ENCODE measurements at places on chromosomes 4 and X. TPM values are rescaled to one million over a fixed set of nuclear protein-coding genes. Genes with fewer than 3 reads are reported as not detected.
A peak's percentile ranks its signal among the peaks of the same experiment; 100 is the strongest.

DNA sequence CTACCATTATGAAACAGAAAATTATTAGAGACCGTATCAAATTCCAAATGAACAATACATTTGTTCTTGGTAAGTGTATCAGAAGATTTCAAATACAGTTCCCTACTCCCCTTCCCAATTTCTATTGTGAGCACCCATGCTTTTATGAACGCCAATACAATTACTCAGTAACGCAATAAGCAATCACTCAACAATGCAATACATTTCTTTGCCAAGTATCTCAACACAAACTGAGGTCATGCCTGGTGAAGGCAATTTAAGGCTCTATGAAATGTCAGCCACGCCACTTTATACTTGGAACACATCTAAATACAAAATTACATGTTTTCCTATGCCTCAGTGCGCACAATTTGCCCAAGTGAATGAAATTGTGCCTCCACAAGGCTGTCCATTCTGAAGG is 712 bp downstream of the PNPLA4 start:
- peak overlapping the region; percentile 56 for H3K27ac ChIP-seq
- peaks cover 13% of the 10 kb centered on the region for H3K4me1 ChIP-seq
- H3K4me3 ChIP-seq, result peak overlapping the region; percentile 83
- H3K27me3 ChIP-seq, result no peaks in the 10 kb centered on the region
- no peaks in the 10 kb centered on the region for H3K36me3 ChIP-seq

Gene MAP7D2
- 0.15 TPM for total RNA-seq

DNA sequence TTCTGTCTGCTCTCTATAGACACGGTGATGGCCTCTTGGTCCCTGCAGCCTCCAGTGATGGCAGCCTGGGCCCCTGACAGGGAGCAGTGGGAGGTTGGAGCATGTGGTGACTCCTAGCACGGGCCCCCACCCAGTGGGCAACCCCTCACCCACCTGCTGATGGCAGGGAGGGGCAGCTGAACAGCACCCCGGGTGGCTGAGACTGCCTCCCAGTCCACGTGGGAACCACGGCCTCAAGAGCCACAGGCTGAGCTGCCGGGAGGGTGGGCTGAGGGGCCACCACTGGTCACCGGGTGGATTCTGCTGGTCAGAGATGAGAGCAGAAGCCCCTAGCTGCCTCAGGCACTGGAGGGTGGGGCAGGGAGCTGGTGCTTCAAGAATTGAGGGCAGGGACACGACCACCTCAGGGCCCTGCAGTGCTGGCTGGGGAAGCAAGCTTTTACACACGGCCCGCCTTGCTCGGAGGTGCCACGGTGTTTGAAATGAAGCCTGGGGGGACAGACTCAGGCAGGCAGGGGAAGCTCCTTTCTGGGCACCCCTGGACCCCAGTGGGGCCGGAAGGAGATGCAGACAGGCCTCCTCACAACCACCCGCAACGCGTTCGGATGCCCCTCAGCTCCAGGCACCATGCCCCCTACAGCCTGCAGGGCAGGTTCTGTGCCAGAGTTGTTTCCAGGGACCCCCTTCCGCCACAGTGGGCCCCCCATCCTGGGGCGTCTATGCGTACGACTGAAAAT is 6.3 kb upstream of the HAUS3 start:
- H3K36me3 ChIP-seq, result no peaks in the 10 kb centered on the region
- no peak for DNase-seq
- no peak overlapping the region for H3K4me3 ChIP-seq
- peaks cover 9% of the 10 kb centered on the region for H3K4me1 ChIP-seq

DNA sequence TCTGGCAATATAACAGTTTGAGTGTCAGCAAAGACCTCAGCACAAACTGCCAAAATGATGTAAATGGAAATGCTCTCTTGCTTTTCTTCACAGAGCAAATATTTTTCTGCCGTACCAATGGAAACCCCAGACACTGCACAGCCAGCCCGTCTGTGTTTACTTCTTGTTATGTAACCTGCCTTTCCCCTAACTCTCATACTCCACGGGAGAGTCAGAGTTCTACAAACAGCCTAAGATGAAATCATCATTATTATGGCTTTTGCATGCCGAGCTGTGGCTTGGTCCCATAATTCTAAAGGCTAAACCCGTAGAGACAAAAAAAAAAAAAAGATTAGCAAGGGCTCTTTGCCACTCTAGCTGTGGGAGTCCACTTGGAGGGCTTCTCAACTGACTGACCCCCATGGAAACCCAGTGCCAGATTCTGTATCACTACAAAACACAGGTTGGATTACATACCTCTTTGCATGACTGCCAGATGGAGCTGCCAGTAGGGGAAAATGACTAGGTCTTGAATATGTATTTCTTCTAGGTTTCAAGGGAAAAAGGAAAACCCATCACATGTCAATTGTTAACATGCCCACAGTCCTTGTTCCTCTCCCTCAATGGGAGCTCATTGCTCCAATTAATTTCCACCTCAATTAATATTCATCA is 197.2 kb upstream of the CNKSR2 start:
- no peak for DNase-seq
- no peaks in the 10 kb centered on the region for H3K27me3 ChIP-seq
- no peaks in the 10 kb centered on the region for H3K4me1 ChIP-seq

DNA sequence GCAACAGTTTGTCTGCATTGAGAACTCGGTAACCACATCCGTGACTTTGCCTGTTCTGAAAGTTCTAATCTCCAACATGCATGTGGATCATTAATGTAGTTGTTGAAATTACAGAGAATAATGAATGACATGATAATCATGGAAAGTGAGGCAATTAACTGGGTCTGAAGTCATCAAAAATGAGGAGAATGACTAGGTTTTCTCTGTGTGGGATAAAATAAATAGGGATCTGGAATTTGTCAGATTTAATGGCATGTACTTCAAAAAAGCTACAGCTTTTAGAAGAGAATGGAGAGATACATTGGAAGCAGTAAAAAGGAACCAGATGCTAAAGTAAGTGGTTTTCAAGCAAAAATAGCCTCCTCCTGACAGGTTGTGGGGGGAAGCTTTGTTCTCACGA is 59.3 kb downstream of the AFM start:
- no peak overlapping the region for H3K27ac ChIP-seq
- H3K36me3 ChIP-seq, result no peaks in the 10 kb centered on the region
- H3K4me3 ChIP-seq, result no peak overlapping the region
- H3K27me3 ChIP-seq, result peaks cover 9% of the 10 kb centered on the region

DNA sequence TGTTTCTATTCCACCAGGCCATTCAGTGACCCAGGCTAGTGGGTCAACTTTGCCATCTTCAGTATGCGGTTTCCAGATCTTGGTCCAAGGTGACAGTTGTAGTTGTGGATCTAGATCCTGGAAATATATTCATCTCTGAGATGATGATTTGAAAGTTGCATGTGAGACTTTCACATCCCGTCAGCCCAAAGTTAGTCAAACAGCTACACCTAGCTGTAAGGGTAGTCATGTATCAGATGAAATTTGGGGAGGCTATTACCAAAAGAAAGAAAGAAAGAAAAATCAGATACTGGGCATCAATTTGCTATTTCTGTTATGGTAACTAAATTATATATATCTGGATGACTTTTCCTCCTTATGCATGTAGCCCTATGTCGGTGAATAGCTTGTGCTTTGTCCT is 259.4 kb upstream of the ARX start:
- DNase-seq, result no peak
- H3K27ac ChIP-seq, result no peak overlapping the region
- H3K4me1 ChIP-seq, result no peaks in the 10 kb centered on the region
- H3K36me3 ChIP-seq, result no peaks in the 10 kb centered on the region
- H3K4me3 ChIP-seq, result no peak overlapping the region
- no peaks in the 10 kb centered on the region for H3K27me3 ChIP-seq
